ENCODE measurements at places on chromosomes 1 and 21. TPM values are rescaled to one million over a fixed set of nuclear protein-coding genes. Genes with fewer than 3 reads are reported as not detected.

DNA sequence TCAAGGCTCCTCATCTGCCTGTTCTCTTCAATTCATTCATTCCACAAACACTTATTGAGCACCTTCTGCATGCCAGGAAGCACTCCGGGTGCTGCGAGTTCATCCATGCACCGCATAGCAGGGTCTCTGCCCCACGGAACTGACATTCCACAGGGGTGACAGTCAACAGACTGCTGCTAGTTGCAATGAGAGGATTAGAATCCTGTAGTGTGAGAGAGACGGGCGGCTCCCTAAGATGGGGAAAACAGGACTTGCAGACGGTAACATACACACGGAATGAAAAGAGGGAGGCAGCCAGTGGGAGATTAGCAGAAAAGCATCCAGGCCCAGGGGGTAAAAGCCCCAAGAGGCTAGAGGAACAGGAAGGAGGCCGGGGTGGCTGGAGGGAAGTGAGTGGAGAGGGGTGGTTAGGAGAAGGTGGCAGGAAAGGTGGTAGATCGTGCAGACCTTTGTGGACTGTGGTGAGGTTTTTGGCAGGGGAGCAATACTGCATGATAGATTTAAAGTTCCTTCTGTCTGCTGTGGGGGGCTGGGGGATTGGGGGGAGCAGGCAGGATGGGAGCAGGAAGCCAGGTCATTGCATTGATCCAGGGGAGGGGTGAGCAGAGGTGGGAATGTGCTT is 6.6 kb downstream of the TNFRSF8 start:
- H3K4me3 ChIP-seq, result no peak overlapping the region
- no peak overlapping the region for H3K27ac ChIP-seq
- peak; percentile 60 for DNase-seq
- H3K4me1 ChIP-seq, result peaks cover 18% of the 10 kb centered on the region

The DIO1 gene
- not detected for total RNA-seq

The PADI2 gene
- under 0.01 TPM for total RNA-seq

The PLPP3 gene
- total RNA-seq, result 243 TPM

The CCDC185 gene
- total RNA-seq, result not detected

GRCh38 chr1:195717651-195718050 is 890.6 kb downstream of the KCNT2 start:
- no peaks in the 10 kb centered on the region for H3K27me3 ChIP-seq
- H3K36me3 ChIP-seq, result no peaks in the 10 kb centered on the region
- no peaks in the 10 kb centered on the region for H3K4me1 ChIP-seq
- H3K27ac ChIP-seq, result no peak overlapping the region

DNA sequence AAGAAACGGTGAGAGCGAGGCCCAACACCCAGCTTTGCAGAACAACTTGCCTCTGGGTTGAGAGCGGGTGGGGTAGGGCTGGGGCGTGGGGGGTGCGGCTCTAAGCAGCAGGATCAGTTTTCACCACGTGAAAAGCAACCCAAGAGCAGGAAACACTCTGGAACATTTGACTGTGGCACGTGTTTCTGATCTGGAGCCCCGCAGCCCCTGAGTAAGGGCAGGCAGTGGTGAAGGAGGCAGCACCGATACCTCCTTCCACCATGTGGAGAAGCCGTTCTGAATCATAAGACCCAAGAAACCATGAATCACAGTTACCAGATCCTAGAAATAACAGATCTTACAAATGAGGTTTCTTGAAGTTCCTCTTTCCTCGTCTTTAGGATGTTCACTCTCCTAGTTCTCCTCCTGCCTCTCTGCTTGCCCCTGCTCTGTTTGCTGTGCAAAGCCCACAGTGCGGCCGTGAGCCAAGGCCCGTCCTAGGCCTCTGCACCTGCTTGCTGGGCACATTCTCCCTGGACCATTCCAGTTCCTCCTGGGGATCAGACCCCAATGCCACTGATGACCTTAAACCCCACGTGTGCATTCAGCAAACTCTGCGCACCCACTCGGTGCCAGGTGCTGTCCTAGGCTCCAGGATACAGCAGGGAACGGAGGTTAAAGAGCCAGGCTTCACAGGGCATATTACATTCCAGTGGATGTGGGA is 31.9 kb downstream of the SLC1A7 start:
- H3K36me3 ChIP-seq, result no peaks in the 10 kb centered on the region
- H3K27ac ChIP-seq, result peak overlapping the region; percentile 54
- no peaks in the 10 kb centered on the region for H3K27me3 ChIP-seq
- no peak overlapping the region for H3K4me3 ChIP-seq

GRCh38 chr1:154326546-154327465 is 1.5 kb downstream of the ATP8B2 start:
- peaks cover 33% of the 10 kb centered on the region for H3K4me1 ChIP-seq
- DNase-seq, result peak; percentile 98
- peaks cover 15% of the 10 kb centered on the region for H3K27me3 ChIP-seq
- H3K4me3 ChIP-seq, result peak overlapping the region; percentile 83
- H3K36me3 ChIP-seq, result peaks cover 23% of the 10 kb centered on the region

Measured in osteoblast (primary cell).